ENCODE measurements at places on chromosomes 2 and 18. TPM values are rescaled to one million over a fixed set of nuclear protein-coding genes. Genes with fewer than 3 reads are reported as not detected.

DNA sequence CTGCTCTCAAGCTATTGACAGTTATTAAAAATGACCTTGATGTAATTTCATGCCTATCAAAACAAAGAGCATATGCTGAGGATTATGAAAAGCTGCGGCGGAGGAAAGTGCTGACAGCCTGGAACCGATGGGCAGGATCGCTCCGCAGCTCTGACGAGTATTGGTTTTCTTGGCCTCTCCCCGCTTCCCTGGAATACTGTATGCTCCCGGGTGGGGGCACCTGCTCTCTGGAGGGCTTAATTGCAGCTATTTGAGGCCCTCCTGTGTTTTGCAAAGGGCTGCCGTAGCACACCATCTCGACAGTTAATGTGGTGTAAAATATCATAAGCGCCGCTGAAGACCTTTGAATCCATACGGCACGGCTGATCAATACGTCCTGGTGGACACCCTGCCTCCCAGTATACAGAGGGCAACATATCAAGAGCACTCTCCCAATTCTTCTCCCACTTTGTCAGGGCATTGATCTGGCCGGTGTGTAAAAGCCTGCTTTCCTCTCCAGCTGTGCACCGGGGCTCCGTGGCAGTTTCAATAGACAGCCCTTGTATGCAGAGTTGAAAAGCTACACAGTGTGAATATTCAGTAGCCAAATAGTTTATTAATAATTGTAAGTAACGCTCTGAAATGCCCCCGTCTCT lies 662.4 kb downstream of the GALR1 start:
- no peak for DNase-seq

DNA sequence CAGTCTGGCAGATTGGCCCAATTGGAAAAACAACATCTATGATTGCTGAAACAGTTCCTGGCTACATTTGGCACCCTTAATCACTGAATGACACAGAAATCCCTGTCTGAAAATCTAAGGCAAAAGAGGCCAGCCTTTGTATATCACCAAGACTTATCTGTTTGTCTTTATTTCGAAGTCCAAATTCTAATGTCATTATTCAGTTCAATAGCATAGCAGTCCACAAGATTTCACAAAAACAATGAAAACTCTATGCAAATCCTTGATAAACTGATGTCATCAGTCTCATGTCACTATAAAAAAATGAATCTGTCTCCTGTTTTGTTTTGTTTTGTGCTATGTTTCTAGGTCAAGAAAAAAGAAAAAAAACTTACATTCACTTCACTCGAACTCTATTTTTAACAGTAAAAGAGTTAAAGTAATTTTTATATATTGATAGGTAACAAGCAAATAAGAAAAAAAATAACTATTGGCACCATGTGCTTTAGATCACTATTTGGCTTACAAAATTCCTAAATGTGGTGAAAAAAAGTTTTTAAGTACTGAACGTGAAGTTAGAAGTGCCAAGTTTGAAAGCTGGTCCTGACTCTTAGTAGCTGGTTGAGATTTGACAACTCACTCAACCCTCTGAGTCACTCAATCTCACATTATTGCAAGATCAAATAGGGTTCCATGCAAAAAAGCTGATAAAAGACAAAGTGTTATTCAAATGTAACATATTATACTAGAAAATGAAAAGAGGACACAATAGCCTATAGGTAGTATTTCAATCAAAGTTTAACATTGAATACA lies 359.3 kb downstream of the IRS1 start:
- no peak for DNase-seq

The COL4A4 gene
- total RNA-seq: 0.93 TPM

DNA sequence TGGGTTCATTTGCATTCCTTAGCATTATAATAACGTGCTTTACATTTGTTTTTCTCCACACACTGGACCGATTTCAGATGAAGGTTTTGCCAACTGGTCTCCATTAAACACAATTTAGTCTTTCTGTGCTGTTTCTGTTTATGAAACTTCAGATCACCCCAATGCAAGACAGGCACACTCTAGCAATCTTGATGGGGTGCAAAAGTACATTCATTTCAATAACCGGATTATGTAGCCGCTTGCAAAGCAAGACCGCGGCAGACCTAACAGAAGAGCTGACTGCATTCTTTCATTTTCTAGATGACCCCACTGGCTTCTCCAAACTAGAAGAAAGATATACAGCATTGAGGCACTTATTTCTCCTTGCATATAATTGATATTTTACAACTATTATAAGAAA lies 301.5 kb downstream of the PIEZO2 start:
- DNase-seq: no peak

The PRKAG3 gene
- not detected for total RNA-seq

GRCh38 chr2:8334866-8335325 lies 347.0 kb upstream of the ID2 start:
- DNase-seq: no peak

The CYBRD1 gene
- 35.6 TPM for total RNA-seq

GRCh38 chr2:215236131-215236530 lies 75.7 kb upstream of the ATIC start:
- no peak for DNase-seq

The ATP5F1A gene
- 799 TPM for total RNA-seq

DNA sequence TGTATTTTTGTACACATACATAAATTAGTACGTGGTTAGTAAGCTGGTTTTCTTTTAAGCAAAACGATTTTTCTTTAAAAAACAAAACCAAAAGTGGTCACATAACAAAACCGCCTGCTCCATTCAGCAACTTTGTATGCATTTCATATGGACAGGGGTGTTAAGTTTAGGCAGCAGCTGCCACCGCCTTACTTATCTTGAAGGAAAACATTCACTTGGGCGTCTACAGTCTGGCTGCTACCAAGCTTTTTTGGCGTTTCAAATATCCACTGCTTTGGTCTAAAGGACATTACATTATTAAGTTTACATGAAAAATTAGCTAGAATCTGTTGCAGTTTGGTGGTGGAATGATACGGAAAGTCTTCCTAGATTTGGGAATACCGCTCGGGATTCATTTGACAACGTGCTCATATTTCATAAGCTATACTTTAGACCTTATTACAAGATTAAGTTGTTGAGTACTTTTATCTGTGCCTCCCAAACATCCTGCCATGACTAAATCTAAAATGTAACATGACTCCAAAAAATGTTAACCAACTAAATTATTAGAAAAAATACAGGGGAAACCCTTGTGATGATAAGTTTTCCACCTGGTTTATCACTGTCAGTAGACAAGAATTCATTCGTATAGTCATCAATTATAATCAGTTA lies 214.8 kb downstream of the NEDD4L start:
- DNase-seq: no peak

GRCh38 chr2:5986801-5987787 lies 294.9 kb downstream of the SOX11 start:
- DNase-seq: no peak

DNA sequence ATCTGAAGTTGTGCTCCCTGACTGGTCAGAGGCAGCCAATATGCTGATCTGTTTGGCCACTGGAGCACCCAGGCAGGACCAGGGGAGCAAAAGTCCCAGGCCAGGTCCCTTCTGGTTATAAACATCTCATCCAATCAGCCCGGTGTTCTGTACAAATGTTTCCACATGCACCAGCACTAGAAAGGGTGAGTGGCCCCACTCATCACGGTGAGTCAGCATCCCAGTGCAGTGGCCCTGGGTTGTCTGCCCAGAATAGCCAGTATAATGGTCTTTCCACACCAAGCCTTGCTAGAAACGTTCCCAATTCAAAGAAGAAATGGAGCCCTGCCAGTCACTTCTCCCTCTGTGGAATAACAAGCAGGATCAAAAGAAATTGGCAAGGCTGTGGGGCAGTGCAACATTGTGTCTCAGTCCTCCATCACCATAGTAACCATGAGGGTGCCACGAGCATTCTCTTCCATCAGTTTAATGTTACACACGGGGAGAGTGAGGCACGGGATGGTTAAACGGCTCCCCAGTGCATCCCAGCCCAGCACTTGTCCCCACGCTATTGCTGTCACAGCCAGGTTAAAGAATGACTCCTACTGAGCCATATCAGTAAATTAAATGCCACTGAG lies 174.9 kb downstream of the SEPTIN10 start:
- no peak for DNase-seq

- no peak for DNase-seq
Observed at GRCh38 chr2:35337922-35338321, 1017.7 kb upstream of the CRIM1 start.

DNA sequence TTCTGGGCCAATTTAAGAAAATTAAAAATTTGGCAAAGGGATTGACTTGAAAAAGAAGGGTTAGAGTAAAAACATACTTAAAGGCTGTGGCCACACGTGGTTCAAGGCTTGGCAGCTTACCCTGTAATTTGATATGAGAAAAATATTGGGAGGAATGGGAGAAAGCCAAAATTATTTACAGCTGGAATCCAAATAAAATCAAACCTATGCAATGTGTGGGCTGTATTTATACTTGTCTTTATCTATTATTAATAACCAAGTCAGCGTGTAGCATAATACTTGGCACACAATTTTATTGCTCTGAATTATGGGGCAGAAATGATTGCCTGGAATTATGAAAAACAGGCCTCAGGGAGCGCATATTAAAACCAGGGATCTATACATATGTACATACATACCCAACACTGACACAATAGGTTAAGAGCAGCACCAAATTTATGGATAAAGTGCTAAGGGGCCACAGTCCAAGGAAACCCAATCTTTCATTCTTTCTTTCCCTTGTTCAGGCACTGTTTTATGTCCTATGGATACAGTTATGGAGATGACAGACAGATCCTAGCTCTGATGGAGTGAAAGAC lies 35.6 kb downstream of the FAM124B start:
- no peak for DNase-seq

The OTX1 gene
- not detected for total RNA-seq

DNA sequence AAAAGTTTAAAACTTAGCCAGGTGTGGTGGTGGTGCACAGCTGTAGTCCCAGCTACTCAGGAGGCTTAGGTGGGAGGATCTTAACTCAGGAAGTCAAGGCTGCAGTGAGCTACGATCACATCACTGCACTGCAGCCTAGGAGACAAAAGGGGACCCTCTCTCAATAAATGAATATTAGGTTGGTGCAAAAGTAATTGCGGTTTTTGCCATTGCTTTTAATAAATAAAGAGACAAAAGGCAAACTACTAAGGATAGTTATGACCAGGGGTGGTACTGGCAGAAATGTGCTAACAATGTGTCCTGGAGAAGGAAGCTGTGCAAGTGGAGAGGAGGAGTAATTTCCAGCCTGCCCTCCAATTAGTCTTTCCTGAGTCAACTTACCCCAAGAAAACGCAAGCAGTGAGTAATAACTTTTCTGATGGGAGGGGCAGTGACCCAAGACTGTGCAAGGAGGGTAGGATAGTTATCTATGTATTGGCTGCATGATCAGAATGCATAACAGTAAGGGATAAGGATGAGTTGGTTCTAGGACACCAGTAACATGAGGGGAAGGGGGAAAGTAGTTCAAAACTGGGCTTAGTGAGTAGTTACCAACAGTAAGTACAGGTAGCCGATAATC lies 1.5 kb downstream of the EXOC6B start:
- DNase-seq: no peak

DNA sequence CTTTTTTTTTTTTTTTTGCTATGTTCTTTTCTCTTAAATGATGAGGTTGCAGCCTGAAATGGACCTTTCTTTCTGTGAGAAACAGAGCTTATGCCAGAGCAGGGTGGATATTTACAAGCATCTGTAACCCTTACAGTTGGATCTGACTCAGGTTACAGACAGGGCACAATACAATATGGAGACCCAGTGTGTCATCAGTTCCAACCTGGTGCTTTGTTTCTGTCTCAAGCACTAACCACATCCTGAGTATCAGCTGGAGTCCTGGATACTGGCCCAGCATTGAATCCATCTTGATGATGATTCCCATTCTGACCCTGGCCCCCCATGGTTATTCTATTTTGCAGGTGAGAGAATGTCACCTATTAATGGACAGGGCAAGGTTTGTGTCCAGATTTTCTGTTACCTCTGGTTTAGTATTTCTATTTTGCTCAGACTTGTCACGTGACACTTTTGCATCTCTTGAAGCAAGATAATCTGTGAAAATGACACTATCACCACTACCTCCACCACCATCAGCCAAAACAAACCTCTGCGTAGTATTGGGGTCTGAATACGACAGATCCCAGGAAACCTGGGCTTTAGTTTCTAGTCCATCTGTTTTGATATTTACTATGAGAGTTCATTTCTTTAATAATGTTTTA lies 174.0 kb downstream of the CCDC85A start:
- DNase-seq: no peak

DNA sequence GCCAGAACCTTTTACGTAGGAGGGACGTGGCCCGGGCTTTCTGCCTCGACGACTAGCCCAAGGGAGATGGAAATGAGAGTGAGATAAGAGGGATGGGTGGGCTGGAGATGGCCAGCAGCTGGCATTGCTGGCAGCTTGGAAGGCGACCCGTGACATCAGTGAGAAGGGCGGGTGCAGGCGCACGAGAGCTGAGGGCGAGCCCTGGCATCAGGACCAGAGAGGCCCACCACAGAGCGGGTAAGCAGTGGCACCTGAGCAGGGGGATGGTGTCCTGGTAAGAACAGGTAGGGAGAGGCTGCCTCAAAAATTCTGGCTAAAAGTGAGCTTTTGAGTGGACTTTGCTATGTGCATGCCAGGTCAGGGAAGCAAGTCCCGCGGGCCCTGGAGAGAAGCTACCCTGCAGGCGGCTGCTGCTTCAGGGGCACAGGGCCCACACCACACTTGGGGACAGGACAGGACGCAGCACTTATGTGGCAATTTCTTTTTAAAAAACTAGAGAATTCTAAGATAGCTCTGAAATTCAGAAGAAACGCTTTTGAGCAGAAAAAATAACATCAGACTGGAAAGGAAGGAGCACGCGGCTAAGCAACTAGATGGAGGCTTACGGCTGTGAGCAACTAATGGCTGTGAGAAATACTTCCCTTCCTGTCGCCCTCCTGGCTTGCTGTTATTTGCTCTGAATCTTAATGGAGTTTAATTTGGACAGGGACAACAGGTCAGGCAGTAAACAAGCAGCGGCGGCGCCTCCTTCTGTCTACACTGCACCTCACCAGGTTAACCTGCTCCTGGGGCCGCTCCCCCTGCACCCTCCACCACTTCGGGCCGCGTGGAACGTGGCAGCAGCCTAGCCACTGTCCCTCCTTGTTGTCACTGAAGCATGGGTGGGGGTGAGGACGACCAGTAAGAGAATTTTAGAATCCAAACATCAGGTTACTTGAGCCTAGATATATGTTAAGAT lies 20.5 kb downstream of the THAP4 start:
- peak; percentile 40 for DNase-seq

DNA sequence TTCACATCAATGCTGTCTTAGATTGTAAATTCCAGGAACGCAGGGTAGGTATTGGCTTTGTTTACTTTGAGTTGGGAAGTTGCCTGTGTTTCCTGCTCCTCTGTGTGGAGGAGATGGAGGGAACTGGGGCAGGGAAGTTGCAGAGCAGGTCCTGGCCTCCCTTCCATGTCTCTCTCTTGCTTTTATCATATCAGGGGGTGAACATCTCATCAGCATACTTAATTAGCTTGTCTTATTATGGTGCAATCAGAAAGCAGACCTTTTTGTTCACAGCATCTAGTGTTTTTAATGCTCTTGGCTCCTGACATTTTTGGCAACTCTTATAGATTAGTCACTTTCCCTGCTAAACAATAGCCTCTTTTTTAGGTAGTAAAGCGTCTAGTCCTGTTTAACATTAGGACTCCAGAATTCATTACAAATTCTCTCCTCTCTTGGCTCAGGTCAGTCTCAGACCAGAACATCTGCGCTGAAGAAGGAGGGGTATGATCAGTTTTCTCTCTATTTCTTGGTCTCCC lies 11.5 kb upstream of the DIPK1C start:
- no peak for DNase-seq

GRCh38 chr2:72924353-72925240 lies 7.3 kb downstream of the EMX1 start:
- DNase-seq: no peak
